CD4-positive, alpha-beta T cell treated with Interferon alpha-2 for 1 hour (primary cell): ENCODE measurements at places on chromosomes 2 and 18.

DNA sequence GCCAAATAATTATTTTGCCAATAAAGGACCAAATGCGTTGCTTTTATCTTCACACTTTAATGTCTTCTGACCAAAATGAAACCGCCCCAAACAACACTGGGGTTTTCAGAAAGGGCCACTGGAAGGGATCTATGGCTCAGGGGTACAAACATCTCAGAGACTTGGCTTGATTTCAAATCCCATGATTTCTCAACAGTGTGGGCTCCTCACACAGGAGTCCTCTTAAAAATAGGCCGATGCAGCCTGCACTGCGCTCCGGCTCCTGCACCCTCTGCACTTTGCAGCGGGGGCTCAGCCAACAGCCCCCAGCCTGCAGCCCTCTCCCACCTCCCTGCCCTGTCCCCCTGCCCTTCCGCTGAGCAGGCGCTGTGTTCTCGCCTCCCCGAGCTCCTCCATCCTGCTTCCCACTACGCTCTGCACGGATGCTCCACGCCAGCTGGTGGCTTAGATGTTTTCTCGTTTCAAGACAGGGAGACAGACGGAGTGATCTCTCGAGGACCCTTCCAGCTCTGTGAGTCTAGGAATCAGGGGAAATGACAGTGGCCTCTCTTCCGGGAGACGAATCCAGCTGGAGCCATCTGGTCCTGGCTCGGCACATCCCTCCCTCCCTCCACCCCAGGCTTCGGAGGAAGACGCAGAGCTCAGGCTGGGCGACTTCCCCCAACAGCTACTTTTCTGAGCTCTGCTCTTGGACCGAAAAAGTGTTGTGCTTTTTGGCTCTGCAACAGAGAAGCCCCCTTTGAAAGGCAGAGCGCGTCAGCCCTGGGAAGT is 71.4 kb downstream of the KCNF1 start:
- DNase-seq, result no peak

DNA sequence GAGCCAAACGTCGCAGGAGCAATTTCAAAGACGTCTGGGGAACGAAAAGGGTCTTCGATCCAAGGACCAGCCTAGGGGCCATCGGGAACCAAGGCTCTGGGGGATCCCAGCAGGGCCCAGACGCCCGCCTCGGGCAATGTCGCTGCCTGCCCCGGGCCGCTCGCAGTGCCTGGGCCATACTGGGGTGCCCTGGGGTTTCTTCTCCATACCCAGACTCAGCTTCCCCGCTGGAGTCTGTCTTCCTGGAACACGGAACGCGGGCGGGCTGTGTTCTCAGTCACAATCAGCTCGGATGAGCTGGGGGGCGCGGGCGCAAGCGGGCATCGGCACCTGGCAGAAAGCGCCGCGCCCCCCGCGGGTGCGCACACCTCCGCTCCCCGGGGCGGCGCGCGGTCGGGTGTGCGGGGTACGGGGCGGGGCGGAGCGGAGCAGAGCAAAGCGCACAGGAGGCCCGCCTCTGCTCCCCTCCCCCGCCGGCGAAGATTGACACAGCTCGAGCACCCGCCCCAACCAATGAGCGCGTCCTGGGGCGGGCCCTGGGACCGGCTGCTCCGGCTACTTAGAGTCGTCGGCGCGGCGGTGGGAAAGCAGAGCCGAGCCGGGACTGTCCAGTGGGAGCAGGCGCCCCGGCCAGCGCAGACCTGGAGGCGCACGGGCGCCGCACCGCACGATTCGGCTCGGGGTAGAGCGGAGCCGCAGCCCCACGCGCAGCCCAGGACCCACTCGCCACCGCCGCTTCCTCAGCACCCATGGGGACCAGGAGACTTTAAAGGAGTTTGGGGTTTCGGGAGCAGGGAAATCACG is at the start of gene LRATD1:
Gene LRATD1 (plus strand): TSS at position 585 of the 804 bp plus-strand sequence. CDS start 1,263 bp downstream, outside the sequence.
- DNase-seq, result no peak

GRCh38 chr2:233919938-233920337 is 2.8 kb downstream of the TRPM8 start:
- no peak for DNase-seq

GRCh38 chr18:48475635-48476549 is 62.9 kb upstream of the CTIF start:
- DNase-seq, result peak; percentile 54

GRCh38 chr2:79393806-79394484 is 118.9 kb upstream of the CTNNA2 start:
- DNase-seq, result no peak

GRCh38 chr2:45138904-45139303 is 129.7 kb upstream of the SIX2 start:
- DNase-seq, result no peak

- no peak for DNase-seq
Observed at GRCh38 chr2:110113961-110114591, 1.5 kb downstream of the MALL start.

- no peak for DNase-seq
Observed at GRCh38 chr2:224442071-224442967, 40.4 kb upstream of the FAM124B start.

- no peak for DNase-seq
Observed at GRCh38 chr2:23083966-23084365, 301.0 kb upstream of the KLHL29 start.

GRCh38 chr2:106931717-106932335 is 45.9 kb upstream of the ST6GAL2 start:
- no peak for DNase-seq

- DNase-seq, result no peak
Observed at GRCh38 chr2:26175466-26176278, 2.8 kb downstream of the GAREM2 start.

- peak; percentile 23 for DNase-seq
Observed at GRCh38 chr2:168738062-168738461, 64.4 kb upstream of the NOSTRIN start.

DNA sequence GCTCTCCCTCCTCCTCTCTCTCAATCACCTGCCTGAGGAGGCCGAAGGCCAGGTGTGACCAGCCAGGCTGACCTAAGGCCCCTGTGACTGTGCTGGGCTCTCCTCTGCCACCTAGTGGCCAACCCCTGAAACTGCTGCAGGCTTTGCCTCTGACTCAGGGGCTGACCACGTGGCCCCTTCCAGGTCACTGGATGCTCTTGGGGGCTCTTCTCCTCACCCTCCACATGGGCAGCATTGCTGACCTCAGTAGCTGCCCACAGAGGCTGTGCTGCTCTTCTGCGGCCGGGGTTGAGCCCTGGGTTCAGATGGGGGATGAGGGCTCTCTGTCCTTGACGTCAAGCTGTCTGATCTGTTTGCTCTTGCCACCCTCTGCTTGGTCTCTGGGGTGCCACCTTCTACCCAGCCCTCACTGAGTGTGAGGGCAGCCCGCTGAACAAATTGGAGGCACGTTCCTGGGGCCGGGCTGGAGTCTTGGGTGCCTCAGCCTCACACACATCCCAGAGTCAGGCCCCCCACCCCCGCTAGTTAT is 122.7 kb downstream of the TWIST2 start:
- peak; percentile 42 for DNase-seq

DNA sequence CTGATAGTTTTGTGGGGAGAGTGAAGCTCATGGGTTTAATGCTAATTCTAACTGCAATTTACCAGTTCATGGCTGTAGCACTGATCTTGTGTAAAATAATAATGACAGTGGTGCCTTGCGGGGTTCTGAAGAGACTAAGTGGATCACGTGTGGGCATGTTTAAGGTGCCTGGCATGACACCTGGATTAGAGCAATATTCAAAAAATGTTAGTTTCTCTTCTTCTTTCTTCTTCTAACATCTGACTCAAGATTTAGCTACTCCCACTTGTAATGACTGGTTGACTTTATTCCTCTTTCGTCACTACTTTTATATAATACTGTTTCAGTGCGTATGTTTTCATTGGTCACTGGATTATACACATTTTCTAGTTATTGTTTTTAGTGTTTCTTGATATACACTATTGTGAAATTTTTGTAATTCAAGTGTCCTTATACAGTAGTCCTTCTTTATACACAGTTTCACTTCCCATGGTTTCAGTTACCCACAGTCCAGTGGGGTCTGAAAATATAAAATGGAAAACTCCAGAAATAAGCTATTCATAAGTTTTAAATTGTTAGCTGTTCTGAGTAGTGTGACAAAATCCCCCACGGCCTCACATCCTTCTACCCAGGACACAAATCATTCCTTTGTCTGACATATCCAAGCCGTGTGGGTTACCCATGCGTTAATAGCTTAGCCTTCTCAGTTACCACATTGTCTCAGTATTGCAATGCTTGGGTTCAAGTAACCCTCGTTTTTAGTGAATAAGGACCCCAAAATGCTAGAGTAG is 662.2 kb upstream of the CNTNAP5 start:
- DNase-seq, result no peak

DNA sequence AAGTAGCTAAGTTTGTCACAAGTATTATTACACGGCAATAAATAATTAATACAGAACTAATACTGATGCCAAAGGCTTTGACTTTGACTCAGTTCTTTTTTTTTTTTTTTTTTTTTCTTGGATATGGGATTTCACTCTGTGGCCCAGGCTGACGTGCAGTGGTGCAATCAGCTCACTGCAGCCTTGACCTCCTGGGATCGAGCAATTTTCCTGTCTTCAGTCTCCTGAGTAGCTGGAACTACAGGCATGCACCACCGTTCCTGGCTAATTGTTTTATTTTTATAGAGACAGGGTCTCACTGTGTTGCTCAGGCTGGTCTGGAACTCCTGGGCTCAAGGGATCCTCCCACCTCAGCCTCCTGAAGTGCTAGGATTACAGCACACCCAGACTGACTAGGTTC is 284.5 kb downstream of the SS18 start:
- no peak for DNase-seq

DNA sequence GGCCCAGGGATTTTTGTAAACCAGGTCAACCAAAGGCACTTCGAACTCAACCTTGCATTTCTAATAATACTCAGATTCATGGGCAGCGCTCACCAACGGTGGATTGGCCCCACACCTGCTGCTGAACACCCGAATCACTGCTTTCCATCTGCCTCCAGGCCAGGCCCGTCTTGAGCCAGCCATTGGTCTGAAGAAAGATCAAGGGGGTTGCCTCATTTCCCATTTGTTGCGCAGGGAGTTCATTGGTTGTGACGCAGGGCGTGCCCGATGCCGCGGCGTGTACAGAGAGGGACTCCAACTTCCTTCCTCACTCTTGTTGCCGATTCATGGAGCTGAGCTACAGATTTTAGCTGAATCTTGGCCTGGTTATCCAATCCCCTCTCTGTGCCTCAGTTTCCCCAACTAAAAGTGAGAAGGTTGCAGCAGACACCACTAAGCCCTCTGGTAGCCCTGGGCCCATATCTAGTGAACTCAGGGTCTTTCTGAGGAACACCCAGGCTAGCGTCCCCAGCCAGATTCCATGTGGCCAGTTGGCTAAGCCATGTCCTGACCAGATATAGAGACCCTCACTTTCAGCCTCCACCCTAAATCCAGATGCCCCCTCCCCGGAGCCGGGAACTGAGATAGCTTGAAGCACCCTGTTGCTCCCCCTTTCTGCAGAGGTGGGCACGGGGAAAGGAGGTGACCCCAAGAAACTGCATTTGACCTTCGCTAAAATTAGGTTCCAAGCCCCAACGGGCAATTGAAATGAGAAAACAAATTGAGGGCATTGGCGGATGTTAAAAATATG is 60.9 kb upstream of the HPCAL1 start:
- peak; percentile 28 for DNase-seq

DNA sequence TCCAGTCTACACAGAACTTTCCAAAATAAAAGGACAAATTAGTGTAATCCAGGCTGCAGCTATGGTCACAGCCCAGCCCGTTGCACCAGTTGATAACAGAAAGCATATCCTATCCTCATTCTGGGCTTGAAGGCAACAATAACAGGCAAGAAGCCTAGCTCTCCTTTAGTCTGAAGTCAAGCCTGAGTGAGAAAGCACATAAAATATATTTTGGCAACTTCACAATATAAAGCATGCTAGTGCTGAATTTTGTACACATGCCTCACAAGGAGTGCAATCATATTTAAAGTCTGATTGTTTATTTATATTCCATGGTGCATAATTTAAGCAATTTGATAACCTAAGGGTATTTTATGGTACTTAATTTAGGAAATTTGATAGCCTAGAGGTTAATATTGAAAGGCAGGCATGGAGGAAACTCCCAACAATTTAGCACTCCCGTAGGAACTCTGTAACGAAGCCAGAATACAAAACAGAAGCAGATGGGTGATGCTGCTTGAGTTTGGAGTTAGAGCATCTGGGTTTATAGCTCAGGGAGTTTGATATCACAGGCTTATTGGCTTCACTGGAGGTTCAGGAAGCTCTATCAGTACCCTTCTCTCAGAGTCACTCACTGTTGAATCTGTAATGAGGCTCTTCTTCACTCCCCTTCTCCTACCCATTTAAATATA is 1199.1 kb upstream of the GYPC start:
- no peak for DNase-seq

DNA sequence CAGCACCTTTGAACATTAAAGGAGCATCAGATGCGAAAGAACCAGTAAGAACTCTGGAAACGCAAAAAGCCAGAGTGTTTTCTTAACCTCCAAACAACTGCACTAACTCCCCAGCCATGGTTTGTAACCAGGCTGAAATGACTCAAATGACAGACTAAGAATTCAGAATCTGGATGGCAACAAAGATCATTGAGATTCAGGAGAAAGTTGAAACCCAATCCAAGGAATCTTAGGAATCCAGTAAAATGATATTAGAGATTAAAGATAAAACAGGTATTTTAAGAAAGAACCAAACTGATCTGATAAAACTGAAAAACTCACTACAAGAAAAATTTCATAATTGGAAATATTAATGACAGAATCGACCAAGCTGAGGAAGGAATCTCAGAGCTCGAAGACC is 116.7 kb downstream of the PTRHD1 start:
- DNase-seq, result no peak
